ENCODE measurements at places on chromosomes 13 and 19.

- no peak for DNase-seq
Measured at GRCh38 chr13:109654341-109655205, 131.8 kb downstream of the IRS2 start.

DNA sequence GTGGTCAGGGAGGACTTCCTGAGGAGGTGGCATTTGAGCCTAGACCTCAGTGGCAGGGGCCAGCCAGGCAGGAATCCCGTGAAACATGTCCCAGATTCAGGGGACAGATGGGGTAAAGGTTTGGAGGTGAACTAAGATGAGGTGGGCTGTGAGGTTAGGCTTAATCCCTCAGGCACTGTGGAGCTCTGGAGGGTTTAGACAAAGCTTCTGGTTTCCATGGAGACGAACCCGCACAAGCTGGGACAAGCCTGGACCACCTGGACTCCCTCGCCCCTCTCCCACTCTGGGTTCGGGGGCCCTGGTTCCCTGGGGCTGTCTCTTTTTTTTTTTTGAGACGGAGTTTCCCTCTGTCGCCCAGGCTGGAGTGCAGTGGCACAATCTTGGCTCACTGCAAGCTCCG is 15.7 kb downstream of the TJP3 start:
- DNase-seq, result no peak

- DNase-seq, result no peak
Measured at GRCh38 chr19:4504891-4505569, 13.3 kb downstream of the PLIN4 start.

DNA sequence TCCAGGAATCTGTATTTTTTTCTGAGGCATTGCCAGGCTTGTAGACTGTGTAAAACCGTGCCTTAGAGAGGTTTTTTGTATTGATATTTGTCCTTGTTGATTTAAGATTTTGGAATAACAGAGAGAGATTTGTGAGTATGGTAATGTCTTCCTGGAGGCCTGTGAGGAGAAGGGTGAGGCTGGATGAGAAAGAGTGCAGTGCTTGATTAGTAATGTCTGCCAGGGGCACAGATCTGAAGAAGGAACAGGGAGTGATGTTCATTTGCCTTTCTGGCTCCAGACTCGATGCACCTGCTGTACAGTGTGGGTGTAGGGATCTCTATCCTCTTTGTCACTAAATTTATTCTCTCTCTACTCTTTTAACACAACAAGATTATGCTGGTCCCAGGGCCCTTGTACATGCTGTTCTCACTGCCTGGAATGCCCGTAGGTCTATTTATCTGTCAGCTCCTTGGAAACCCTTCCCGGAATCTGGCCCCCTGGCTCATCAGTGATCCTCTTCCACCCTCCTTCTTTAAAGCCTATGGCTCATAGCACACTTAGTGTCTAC is 4.2 kb downstream of the FIZ1 start:
- DNase-seq, result no peak

DNA sequence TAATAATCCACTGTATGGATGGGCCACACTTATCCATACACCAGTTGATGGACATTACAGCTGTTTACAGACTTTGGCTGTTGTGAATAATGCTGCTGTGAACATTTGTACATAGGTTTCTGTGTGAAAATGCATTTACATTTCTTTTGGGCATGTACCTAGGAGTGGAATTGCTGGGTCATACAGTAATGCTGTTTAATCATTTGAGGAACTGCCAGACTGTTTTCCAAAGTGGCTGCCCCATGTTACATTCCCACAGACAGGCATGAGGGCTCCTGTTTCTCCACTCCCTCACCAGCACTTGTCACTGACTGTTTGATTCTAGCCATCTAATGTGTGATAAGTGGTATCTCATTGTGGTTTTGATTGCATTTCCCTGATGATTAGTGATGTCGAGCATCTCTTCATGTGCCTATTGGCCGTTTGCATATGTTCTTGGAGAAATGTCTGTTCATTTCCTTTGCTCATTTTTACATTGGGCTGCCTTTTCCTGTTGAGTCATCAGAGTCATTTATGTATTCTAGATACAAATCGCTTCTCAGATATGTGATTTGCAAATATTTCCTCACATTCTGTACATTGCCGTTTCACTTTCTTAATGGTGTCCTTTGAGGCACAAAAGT is 12.8 kb downstream of the TMEM255B start:
- DNase-seq, result no peak

DNA sequence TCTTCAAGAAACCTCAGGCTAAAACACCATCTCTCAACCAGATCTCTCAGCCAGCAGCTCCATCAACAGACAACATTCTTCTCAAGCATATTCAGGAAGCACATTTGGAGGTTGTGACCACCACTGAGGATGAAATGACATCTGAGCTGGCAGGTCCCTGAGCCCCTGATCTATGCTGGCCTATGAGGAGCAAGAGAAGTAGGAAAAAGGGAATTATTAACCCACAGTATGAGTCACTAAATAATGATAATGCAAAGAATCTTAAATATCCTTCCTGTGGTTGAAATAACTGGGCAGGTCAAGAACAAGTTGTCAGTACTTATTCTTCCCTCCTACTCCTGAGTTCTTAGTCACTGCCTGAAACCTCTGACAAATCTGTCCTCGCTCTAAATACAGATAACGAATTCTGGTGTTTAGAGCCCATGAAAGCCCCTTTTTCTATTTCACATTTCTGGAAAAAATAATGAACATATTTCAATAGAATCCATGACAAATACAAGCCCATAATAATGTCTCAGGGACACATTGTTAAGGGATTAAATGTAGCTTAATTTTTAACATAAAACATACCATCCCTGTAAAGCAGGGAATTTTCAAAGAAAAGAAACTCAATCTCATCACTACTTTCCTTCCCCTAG is 225.8 kb upstream of the IRS2 start:
- DNase-seq, result no peak

DNA sequence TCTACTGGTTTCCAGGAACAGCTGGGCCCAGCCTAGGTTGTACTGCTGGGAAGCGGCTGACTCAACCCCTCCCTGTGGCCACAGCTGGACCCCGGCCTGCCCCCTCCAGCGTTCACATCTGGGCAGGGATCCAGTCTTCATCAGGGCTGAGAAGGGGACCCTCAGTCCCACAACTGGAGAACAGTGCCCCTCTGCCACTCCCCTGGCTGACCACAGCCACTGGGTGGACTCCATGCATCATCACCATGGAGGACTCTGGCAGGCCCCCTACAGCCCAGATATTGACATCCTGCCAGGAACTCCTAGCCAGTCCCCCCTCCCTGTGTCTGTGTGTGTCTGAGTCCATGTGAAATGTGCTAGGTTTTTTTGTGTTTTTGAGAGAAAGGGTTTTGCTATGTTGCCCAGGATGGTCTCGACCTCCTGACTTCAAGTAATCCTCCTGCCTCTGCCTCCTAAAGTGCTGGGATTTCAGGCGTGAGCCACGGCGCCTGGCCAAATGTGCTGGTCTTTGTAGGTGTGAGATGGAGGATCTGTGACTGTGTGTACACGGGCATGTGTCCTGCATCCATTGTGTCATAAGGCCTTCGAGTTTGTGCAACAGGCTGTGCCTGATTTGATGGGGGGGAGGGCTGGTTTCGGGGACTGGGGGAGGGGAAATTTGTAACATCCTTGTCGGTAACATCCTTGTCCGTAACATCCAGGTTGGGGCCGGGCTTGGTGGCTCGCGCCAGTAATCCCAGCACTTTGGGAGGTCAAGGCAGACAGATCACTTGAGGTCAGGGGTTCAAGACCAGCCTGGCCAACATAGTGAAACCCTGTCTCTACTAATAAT is 4.0 kb upstream of the HOOK2 start:
- DNase-seq, result peak; percentile 54

DNA sequence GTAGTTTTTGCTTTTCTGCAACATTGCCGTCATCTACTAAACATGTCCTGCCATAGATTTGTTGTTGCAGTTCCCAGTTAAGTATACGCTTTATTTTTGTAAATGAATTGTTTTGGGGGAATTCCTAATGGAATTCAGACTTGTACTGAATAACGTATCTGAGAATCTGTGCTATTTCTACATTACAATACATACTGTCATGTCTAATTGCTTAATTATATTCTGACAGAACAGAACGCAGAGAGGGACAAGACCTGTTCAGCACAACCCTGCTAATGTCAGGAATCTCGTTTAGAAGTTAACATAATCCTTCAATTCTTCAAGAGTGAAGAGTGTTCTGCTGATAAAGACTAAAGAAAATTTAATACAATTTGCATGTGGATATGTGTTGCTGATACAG is 861.1 kb upstream of the KLHL1 start:
- DNase-seq, result no peak

- DNase-seq, result no peak
Measured at GRCh38 chr13:27086599-27087265, 84.9 kb downstream of the USP12 start.

DNA sequence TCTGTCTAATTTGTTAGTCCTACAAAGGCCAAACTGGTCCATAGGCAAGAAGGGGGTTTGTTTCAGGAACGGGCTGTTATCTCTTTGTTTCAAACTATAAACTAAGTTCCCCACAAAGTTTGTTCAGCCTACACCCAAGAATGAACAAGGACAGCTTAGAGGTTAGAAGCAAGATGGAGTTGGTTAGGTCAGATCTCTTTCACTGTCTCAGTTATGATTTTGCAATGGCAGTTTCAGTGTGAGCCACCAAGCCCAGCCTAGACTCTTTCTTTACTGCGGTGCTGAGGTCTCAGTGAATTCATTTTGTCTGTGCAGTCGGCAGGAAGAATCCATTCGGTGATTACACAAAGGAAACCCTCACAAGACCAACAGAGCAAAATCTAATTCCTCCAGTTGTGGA is 56.6 kb upstream of the ABCC4 start:
- DNase-seq, result no peak

DNA sequence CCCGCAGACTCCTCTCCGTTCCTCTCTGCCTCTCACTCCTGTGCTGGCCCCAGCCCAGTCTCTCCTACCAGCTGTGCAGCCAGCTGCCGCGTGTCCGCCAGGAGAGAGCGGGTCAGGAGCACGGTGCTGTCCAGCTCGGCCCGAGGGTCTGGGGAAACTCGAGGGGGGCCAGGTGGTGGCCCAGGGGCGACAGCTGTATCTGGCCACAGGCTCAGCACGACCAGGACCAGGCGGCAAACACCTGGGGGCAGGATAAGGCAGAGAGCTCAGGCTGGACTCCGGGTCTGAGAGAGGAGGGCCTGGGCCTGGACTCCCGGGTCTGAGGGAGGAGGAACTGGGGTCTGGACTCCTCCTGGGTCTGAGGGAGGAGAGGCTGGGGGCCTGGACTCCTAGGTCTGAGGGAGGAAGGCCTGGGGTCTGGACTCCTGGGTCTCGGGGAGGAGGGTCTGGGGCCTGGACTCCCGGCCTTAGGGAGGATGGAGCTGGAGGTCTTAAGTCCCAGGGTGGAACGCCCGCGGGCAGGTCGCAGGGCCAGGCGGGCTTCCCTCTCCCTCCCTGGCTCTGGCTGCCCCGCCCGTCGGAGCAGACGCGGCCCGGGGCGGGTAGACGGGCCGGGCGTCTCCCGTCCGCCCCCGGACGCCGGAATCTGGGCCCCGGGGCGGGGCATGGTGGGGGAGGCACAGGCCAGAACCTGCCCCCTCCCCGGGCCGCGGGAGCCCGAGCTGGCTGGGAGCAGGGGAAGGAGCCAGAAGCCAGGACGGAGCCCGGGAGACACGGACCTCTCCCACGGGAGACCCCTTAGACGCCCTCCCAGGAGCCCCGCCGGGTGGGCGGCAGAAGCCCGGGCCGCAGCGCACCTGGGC is 1.3 kb downstream of the IL11 start:
- DNase-seq, result peak; percentile 50

- DNase-seq, result no peak
Measured at GRCh38 chr13:98035373-98035772, 81.9 kb downstream of the IPO5 start.

DNA sequence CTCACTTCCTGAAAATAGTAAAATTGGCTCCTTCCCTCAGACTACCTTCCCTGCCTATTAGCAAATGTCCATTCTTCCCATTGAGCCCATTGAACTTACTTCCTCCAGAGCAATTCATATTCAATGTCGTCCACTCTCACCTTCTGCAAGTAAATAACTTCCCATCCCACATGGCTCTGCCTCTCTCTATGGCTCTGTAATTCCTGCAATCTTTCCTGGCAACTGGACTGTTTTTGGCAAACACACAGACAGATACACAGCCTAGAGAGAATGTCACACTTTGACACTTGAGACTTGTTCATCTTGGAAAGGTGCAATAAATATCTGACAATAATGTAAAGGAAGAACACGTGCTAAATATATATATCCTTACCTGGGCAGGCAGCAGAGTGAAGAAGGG is 18.3 kb downstream of the UQCRFS1 start:
- no peak for DNase-seq
